ENCODE measurements at places on chromosomes 12 and 14. TPM values are rescaled to one million over a fixed set of nuclear protein-coding genes. Genes with fewer than 3 reads are reported as not detected.

DNA sequence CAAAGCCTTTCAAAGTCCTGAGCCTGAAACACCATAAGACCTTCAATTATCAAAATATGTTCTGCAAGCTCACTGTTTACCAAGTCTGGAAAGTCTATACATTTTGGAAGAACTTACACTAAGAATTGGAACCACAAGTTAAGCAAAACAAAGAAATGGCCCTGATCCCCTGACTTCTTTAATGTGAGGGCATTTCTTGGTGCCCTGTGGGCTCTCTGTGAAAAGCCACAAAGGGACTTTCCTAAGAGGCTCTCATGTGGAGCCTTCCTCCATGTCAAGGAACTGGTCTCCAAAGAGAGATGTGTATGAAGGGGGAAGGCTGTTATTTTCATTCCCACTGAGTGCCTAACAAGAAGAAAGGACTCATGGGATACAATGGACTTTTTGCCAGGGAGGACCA lies 13.5 kb upstream of the MYH6 start:
- DNase-seq: peak; percentile 41

- no peak for DNase-seq
These were observed 108.8 kb downstream of the RBM19 start for GRCh38 chr12:113857371-113857770.

- DNase-seq: no peak
These were observed 225.1 kb upstream of the DIO3 start for GRCh38 chr14:101336183-101336582.

DNA sequence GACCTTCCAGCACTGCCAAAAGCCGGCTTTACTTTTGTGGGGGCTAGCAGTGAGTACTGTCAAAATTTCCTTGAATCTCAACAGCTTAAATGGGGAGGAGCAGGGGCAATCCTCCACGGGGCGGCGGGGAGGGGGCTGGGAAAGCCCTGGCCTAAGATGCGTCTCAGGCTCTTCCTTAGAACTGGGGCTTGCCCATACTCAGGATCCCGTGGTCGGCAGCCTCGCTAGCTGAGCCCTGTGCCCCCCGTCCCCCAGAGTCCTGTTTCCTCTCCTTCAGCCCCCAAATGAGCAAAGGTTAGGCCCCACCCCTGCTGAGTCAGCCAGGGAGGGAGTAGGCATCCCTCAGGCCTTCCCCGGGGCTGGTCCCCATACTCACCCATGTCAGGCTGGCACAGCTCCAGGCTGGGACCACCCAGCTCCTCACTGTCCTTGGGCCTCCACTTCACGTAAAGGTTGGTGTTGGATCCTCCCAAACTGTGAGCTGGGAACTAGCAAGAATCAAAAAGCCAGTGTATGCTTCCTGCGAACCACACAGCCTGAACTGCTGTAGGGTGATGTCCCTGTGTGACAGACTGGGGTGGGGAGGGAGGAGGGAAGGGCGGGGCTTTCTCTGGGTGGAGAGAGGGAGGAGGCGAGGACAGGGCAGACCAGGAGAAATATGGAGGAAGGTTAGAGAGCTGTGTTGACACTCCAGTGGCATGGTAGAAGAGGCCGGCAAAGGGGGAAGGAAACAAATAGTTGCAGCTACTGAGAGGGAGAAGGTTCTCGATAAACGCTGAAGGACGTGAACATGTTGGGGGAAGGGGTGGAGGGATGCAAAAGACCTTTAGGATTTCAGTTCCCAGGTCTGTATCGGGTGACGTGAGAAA lies 5.9 kb upstream of the BAZ2A start:
- peak; percentile 84 for DNase-seq

DNA sequence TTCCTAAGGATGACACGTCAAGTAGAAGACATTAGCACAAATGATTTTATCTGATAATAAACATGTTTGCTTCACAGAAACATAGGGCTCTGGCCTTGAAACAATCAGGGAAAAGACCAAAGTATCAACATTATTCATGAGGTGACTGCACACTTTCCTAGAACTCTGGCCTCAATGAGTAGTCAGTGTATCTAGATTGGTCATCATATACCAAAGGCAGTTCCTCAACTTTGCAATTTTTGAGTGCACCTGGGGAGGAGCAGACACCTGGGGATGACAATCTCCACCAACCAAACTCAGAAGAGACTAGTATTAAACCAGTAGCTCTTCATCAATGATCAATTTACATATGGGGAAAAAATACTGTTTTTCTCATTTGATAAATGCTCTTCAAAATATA lies 4.5 kb downstream of the EDDM3A start:
- no peak for DNase-seq

DNA sequence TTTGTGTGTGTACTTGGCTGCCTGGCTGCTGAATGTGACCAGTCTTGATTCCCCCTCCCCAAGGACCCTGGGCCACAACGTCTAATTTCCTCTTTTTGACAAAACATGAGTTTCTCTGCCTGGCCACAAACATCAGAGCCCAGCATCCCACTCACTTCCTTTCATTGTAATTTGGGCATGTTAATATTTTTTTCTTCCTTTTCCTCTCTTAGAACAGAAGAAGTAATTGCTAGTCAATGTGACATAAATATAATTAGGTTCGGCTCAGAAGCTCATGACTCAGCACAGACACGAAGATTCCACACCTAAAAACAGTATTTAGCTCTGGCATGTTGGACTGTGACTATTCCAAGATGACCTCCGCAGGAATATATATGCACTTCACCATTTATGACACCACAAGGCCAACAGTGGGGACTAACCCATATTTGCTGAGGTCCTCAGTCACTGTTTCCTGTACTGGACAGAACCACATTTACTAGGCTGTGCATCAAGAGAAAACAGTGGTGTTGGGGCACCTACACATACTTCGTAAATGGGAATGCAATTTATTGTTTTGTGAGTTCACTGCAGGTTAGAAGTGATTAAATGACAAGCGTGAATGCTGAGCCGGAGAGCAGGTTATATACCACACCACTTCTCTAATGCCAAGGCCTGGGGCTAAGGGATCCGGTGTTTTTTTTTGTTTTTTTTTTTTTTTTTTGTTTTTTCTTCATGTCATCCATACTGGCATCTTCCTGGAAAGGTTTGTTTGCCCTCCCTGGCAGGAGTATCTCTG lies 4.2 kb downstream of the GSG1 start:
- DNase-seq: no peak

GRCh38 chr12:93982771-93983315 lies 165.5 kb upstream of the PLXNC1 start:
- peak; percentile 22 for DNase-seq

DNA sequence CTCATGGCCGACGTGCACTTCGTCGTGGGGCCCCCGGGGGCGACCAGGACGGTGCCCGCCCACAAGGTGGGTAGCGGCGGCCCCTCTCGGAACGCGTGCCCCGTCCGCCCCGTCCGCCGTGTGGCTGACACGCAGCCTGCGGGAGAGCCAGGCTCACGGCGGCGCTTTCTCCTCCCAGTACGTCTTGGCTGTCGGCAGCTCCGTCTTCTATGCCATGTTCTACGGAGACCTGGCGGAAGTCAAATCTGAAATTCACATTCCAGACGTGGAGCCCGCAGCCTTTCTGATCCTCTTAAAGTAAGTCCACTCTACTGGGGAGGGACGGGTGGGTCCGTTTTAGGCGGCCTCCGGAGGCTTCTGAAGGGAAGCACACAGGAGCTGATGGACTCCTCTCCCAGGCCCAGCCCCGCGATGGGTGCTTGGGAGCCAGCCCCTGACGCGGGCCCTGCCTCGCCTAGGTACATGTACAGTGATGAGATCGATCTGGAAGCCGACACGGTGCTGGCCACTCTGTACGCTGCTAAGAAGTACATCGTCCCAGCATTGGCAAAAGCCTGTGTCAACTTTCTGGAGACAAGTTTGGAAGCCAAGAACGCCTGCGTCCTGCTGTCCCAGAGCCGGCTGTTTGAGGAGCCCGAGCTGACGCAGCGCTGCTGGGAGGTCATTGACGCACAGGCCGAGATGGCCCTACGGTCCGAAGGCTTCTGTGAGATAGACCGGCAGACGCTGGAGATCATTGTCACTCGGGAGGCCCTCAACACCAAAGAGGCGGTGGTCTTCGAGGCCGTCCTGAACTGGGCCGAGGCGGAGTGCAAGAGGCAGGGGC lies 1.1 kb downstream of the BTBD6 start:
- no peak for DNase-seq

DNA sequence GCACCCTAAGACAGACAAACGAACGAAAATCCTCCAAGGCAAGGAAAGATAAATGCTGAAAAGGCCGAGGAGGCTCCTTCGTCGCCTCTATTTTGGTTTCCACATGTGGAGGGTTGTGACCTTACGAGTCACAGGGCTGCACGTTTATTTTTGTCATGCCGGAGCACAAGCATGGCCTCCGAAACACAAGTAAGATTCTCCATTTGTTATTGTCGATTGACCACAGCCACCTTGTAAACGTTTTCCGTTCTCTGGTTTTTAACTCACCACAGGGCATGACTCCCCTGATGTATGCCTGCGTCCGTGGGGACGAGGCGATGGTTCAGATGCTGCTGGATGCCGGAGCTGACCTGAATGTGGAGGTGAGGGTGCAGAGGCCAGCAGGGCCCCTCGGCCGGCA lies 73.1 kb upstream of the PWP1 start:
- no peak for DNase-seq

DNA sequence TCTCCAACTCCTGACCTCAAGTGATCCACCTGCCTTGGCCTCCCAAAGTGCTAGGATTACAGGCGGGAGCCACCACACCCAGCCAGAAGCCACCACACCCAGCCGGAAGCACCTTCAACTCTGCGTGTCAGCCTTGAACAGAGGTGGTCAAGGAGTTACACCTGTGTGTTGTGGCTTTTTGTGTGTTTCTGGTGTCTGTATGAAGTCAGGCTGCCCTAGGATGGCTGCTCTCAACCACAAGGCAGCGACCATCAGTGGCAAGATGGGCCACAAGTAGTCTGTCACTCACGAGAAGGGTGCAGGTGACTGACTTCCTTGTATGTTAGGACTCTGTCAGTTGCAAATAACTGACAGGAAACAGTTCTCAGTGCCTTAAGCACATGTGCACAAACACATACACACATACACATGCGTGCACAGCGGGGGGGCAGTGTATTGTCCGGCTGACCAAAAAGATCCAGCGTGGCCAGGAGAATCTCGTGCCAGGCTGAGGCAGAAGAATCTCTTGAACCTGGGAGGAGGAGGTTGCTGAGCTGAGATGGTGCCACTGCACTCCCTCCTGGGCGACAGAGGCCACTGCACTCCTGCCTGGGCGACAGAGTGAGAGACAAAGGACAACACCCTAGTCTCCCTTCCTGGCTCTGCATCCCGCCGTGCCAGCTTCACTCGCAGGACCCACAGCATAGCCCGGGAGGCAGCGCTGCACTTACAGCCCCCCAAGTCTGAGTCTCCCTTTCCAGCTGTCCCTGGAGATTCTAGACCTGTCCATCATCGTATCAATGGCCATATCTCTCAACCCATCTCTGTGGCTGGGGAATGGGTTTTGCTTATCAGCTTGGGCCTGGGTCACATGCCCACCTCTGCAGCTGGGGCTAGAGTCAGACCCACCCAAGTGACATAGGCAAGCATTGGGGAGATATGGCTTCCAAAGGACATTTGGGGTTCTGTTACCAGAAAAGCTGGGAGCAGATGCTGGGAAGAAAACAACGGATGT lies 13.7 kb downstream of the P2RX4 start:
- peak; percentile 36 for DNase-seq

GRCh38 chr14:68539789-68540188 lies 253.1 kb downstream of the ZFP36L1 start:
- DNase-seq: no peak

GRCh38 chr12:124125203-124125871 lies 152.3 kb downstream of the ZNF664 start:
- no peak for DNase-seq

Gene SCN8A
- total RNA-seq: 0.86 TPM

- DNase-seq: no peak
These were observed 155.1 kb downstream of the CEP83 start for GRCh38 chr12:94304566-94305061.

Gene COX8C
- not detected for total RNA-seq

GRCh38 chr12:104602406-104602805 lies 145.7 kb downstream of the CHST11 start:
- no peak for DNase-seq

GRCh38 chr12:77299001-77299400 lies 233.6 kb upstream of the E2F7 start:
- DNase-seq: no peak

DNA sequence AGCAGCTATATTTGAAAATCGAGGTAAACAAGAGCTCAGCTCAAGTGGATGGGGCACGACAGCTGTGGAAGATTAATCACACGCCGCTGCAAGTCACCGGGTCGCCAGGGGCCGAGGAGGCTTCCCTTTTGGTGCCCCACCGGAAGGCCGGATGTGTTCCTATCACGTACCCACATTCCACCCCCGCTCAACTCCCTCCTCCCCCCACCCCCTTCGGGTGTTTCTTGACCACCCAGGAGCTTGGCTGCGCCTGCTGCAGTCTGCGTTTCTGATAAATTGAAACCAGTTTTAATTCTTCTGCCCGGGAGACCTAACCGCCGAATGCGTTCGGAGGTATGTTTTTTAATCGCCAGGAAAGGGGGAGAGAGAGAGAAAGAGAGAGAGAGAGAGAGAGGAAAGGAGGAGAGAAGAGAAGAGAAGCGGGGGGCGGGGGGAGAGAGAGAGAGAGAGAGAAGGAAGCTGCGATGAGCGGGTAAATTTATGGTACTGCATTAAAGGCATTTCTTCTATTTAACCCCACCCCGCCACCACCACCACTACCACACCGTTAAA lies 1.8 kb downstream of the SLC8A3 start:
- peak; percentile 25 for DNase-seq

- peak; percentile 24 for DNase-seq
These were observed 505 bp downstream of the KCNC2 start for GRCh38 chr12:75208856-75209811.

GRCh38 chr14:95123891-95124579 lies 33.3 kb downstream of the DICER1 start:
- DNase-seq: no peak

- no peak for DNase-seq
These were observed 152.9 kb downstream of the SLC25A21 start for GRCh38 chr14:37019488-37019887.

- no peak for DNase-seq
These were observed 44.7 kb upstream of the GNPNAT1 start for GRCh38 chr14:52836063-52836462.

Gene MAP3K9
- 5.9 TPM for total RNA-seq

Gene NCKAP5L
- 8.9 TPM for total RNA-seq

- DNase-seq: no peak
These were observed 20.0 kb upstream of the SGPP1 start for GRCh38 chr14:63747846-63748245.

DNA sequence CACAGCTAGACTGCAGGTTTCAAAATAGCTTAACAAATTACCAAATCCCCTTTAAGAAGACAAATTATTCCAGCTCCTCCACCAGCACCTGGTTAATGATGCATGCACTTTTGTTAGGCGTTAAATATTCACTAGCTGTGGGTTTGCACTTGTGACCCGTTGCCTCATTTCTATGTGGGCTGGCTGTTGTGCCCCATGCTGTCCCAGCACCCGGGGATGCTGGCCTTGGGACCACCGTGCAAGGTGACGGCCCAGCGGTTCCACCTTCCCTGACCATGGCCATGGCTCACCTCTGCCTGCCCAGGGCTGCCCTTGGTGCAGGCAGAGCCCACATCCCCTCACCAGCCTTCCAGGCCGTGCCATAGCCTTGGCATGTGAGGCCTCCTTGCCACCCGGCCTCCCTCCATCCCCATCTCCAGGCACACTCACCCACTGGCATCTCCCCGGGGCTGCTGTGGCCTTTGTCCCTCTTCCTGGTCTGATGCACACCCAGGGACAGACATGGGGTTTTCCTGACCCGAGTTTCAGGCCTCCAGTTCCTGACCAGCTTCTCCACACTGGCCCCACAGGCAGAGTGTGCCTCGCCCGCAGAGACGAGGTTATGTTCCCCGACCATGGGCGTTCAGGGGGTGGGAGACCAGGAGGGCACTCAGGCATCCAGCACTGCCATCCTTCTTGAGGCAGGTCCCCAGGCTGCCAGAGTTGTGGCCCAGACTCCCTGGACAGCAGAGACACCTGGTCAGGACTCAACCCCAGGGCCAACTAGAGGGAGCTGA lies 20.3 kb upstream of the C14orf180 start:
- no peak for DNase-seq
